ENCODE measurements at places on chromosomes 3 and 15.

DNA sequence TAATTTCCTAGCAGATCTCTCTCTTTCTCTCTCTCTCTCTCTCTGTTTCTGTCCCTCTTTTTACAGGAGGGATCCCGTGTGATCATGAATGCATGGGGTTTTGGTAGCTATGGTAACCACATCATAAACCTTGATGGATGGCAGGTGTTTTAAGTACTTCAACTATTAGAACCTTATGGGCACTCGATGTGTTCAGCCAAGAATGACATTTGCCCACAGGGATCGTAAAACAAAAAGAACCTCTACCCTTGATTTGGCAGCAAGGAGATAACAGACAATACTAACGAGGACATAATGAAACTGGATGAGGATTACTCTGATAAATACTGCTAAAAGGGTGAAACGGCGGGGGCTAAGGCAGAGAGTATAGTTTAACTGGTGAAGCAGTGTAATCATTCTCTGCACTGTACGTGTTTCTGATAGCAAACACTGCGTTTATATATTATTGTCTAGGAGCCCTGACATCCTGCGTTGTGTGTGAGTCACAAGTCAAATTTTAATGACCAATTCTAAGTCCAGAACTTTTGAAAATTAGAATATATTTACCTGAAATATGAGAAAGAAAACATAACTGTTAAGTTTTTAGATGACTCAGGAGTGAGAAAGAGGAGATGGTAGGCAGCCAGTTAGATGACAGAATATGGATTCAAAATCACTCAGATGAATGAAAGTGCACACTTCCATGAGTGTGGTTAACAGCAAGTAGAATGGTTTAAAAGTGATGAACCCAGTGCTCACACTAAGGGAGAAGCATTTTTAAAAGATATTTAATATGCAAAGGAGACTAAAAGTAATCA, 80.3 kb downstream of the OTOL1 start:
- no peak for DNase-seq

DNA sequence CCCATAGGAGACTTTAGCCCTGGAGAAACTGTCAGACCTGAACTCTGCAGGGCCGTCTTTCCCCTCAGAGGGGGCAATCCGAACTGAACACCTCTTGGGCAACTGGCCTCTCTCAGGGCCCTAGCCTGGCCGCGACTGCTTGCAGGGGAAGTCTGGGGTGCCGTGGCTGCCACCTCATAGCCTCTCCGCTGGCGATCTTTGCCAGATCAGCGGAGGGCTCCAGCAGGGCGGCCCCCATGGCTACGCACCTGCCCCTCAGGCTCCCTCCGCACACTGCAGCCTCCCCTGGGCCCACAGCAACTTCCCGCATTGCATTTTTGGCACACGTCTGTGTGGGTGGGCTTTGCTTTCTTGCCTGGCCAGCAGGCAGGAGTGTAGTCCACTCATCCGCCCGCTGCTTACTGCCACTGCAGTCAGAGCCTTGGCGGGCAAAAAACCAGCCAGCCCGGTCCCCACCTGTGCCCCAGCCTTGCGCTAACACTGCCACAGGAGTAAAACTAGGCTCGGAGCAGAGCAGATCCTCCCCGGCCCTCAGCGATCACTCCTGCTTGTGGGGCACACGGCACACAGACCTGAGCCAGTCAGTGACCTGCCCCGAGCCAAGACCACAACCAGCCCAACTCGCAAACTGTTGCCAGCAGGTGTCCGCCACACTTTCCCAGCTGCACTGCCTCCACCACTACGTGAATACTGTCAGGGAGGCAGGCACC, 266.8 kb upstream of the CBLB start:
- DNase-seq, result no peak

DNA sequence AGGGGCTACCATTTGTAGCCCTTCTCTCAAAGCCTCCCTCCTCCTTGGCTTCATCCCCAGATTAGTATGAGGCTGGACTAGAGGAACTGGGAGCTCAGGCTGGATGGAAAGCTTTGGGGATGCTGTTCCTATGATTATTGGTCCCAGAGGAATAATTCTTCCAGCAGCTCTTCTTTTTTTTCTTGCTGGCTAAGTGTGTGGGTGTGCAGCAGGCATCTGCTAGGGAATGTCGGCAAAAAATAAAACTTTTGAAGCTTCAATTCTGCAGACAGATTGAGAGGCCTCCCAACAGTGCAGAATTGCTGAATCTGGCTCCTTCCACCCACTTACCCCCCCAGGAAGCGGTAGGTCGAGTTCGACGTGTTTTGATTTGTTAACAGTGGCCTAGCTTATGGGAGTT, 138.5 kb upstream of the ANKRD28 start:
- DNase-seq, result no peak

DNA sequence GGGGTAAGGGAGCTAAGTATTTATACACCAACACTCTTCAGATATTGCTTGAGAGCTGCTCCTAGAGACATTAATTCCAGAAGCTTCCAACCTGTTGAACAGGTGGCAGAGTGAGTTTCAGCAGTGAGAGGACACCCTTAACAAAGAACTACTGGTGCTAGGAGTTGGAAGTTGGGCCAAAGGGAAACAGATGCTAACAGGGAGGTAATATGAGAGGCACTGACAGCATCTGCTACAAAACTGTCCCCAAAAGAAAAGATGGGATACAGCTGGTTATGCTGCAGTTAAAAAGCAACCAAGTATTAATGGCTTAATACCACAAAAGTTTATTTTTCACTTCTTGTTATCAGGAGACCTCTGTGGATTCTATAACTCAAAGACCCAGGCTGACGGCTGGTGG, 104.5 kb upstream of the SATB1 start:
- no peak for DNase-seq

DNA sequence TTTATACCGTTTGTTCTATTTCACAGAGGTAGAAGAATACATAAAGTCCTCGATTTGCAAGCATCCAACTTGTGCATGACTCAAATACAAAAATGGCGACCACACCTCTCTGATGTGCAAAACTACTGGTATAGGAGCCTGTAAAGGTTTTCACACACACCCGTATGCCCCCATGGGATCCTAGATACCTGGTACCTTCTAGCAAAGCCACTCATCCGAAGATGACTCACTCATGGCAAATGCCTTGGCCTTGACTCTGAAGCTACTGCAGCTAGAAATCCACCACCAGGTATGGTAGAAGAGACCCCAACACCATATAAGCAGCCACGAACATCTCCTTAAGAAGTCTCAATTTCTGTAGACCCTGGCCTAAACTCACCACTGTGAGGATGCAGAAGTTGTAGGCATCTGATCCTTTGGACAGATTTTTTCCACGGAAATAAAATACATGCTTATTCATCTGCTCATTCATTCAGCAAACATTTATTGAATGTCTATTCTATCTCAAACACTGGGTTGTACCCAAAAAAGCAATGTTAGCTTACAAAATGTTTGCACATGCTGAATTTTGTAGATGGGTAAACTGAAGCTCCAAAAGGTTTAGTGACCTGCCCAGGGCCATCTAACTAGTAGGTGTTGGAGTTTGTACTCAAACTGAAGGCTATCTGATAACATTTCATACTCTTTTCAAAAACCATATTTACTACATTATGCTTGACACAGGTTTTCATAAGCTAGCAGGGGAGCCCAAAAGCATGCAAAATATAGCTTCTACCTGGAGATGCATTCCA, 158.8 kb downstream of the RORA start:
- no peak for DNase-seq

DNA sequence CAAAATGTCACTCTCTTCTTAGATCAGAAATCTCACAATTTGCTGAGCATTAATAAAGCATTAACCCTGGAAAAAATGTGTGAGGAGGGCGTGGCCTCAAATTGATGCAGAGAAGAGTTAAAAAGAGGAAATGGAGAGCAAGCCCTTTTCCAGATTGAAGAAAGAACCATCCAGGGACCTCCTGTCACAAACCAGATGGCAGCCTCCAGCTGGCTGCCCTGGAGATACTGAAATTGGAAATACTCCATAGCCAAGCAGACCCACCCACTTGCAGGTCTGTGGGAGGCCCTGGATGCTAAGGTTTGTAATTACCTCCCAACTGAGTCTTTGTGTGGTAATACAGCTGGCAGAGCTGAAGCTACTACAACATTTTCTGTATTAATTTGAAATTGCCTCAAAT, 214.9 kb downstream of the IL20RB start:
- no peak for DNase-seq

GRCh38 chr3:179376474-179376873, 29.0 kb downstream of the MFN1 start:
- DNase-seq, result no peak

DNA sequence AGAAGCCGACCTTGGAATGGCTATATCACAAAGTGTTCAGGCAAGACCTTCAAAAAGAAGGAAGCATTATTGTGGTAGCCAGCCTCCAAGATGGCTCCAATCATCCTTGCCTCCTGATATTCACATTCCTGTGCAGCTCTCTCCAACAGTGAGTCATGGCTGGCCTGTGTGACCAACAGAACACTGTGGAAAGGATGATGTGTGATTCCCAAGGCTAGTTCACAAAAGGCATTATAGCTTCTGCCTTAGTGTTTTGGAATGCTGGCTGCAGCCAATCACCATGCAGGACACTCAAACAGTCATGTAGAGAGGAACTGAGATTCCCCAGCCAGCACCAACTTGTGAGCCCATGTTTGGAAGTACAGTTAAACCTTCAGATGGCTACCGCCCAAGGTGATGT, 102.6 kb downstream of the EFL1 start:
- no peak for DNase-seq

DNA sequence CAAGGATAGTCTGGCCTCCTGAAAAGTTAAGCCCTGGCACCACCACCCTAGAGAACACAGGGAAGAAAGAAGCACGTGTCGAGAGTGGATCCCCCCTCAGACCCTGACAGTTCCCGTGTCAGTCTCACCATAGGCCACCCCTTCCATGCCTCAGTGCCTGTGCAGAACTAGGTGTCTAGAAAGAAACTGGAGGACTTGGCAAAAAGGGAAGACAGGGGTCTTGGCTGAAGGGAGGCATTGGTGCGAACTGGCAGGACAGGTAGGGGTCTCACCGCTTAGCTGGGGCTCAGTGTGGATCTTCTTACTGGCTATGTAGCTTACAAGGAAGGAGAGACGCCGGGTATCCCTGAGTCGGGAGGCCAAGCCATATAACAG, 518 bp downstream of the QARS1 start:
- no peak for DNase-seq

DNA sequence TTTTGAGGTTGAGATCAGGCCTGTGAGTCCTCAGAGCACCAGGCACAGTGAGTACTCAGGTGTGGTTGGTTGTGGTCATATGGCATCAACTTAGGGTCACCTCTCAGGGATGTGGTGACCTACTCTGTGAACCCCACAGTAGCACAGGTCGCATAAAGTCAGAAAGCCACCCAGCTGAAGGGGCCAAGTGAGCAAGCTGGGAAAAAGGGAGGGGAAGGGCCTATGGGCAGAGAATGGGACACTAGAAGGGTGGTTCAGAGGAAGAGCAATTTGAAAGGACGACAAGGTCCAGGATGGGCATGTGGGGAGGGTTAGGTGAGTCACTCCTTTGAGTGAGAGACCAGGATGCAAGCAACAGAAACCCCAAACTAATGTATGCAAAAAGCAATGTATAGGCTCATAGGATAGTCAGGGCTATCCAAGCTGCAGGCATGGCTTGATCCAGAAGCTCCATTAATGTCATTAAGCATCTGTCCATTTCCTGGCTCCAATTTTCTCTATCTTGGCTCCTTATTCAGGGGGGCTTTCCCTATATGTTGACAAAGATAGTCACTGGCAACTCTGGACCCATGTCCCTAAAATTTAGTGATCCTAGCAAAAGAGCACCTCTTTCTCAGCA, 33.5 kb downstream of the HMCES start:
- no peak for DNase-seq

DNA sequence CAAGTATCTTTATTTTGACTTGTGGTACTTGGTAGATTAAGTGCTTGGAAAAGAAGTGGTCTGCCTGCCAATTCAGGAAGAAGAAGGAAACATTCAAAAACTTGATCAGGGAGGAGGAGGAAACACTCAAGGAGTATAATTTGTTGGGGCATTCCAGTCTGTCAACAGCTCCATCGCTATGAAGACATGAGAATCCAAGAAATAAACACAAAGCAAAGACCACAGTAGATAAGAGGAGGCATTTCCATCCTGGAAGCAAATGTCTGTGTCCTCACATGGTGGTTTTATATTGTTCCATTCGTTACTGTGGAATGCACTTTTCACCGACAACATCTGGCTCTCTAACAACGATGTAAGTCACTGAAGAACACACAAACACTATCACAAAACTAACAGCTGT, 176.1 kb upstream of the FRMD4B start:
- DNase-seq, result no peak

DNA sequence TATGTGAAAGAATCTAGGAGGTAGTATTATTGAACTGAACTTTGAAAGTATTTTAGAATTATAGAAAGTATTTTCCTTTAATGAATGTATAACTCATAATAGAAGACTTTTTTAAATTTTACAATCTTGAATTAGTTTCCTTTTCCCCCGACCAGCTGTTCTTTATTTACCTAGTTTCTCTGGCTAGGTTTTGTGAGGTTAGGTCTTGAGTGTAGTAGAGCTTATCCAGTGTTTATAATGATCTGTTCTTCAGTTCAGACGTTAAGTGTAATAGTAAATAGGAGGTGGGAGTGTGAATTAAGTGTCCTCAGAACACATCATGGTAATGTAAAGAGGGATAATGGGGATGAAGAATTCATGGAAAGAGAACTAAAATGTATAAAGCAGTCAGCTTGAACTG, 93.8 kb downstream of the MYRIP start:
- DNase-seq, result no peak

- DNase-seq, result no peak
These were observed 14.4 kb downstream of the KY start for GRCh38 chr3:134636406-134636805.

DNA sequence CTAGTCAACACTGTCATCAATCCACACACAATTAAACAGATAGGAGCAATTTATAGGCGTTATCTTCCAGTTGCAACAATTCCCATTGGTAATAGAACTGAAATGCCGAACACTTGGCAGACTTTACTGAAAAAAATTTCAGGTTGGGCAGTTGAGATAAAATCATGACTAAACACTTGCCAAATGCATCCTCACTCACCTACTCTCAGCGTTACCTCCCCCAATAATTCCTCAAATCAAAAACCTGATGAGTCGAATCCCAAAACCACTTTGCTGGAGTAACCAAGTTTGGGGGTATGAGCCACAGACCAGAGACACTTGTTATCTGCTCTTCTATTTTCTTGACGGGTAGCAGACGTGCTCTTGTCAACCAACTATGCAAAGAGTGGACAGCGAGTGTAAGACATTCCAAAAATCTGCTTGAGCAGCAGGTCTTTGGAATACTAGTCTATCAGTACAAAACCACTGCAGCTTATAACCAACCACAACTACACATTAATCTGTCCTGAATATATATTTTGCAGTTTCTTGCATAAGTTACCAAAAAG, 30.3 kb downstream of the PPP1R2 start:
- no peak for DNase-seq

DNA sequence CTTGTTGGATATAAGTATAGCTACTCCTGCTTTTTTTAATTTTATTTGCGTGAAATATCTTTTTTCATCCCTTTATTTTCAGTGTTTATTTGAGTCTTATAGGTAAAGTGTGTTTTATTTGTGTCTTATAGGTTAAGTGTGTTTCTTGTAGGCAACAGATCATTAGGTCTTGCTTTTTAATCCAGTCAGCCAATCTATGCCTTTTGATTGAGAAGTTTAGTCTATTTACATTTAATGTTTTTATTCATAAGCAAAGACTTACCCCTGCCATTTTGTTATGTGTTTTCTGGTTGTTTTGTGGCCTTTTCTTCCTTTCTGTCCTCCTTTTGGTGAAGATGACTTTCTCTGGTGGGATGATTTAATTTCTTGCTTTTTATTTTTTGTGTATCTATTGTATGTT, 232.0 kb downstream of the RAP2B start:
- DNase-seq, result no peak

- DNase-seq, result no peak
These were observed 19.5 kb downstream of the TRAK1 start for GRCh38 chr3:42110631-42111030.

GRCh38 chr3:142087676-142088075, 61.7 kb downstream of the TFDP2 start:
- no peak for DNase-seq

Data from sigmoid colon (tissue), 7 donors.